ENCODE measurements at places on chromosomes 13 and 19.

GRCh38 chr13:32068255-32068654, 36.7 kb downstream of the FRY start:
- ATAC-seq: no peak

GRCh38 chr19:29666578-29667386, 1.5 kb downstream of the PLEKHF1 start:
- no peak for ATAC-seq

DNA sequence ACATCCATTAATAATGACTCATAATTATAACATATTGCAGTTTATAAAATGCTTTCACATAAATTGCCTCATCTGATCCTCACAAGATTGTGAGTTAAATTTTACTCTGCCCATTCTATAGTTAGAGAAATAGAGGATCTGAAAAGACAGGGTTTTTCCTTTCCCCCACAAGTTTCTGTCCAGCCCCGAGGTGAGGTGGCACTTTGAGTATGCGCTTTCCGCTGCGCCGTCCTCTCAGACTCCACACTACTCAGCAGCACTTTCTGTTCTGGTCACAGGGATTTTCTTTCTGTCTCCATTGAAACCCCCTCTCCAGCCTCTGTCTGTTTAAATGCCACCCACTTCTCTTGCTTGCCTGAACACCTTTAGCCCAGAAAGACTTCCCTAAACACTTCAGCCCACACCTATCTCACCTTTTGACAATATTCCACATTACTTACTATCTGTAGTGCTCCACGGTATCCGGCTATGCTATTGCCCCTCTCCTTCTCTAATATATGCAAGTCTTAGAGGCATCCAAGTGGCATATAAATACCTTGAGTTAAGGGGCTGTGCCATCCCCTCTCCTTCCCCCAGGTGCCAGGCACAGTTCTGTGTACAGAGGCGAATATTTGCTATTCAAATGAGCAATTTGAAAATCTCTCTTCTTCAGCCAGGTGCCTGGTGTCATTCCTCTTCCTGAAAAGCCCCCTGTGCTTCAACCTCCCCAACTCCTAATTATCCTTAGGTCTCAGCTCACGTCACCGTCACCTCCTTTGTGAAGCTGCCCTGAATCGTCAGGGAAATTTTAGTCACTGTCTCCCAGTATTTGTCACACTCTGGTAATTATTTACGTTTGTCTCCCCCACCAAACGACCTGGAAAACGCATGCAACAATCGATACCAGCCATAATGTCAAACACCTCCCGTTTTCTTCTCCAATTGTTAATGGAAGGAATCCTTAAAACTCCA, 268.7 kb downstream of the NHLRC3 start:
- ATAC-seq: no peak

DNA sequence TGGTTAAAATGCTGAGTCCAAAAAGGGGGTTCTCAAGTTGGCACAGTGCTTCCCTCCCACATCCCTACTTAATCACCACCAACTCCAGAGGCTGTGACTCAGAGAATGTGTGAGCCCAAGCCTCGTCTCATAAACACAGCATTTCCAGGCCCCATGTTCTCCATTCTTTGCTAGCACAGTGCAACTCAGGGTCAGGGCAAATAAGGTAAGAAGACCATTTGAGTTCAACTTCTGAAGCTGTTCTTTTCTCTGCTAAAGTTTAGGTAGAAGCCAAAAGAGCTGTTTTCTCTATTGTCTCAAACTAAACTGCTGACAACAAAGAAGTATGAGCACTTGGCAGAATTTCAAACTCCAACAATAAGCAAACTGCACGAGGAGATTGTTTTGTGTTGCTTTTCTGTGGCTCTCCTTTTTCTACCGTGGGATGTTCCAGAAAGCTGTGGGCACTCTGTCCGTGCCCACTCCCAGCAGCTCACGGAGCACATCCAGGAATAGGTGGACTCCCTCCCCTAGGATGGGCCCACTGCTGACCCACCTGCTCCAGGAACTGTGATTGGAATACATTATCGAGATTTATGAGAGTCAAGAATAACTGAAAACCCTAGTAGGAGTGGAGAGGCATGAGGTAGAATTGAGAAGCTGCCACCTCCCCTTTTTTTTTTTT, 494.3 kb downstream of the COG6 start:
- peak; percentile 70 for ATAC-seq

DNA sequence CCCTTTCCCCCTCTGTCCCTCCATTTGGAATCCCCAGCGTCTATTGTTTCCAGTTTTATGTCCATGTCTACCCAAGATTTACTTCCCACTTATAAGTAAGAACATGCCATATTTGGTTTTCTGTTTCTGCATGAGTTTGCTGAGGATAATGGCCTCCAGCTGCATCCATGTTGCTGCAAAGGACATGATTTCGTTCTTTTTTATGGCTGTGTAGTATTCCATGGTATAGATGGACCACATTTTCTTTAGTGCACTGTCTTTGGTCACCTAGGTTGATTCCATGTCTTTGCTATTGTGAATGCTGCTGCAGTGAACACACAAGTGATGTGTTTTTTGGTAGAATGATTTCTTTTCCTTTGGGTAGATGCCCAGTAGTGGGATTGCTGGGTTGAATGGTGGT, 3.8 kb downstream of the ZNF555 start:
- ATAC-seq: no peak

- no peak for ATAC-seq
Measured at GRCh38 chr13:74114641-74115040, 19.6 kb downstream of the KLF12 start.

GRCh38 chr13:91353494-91353893, 6.0 kb downstream of the MIR17HG start:
- ATAC-seq: no peak

DNA sequence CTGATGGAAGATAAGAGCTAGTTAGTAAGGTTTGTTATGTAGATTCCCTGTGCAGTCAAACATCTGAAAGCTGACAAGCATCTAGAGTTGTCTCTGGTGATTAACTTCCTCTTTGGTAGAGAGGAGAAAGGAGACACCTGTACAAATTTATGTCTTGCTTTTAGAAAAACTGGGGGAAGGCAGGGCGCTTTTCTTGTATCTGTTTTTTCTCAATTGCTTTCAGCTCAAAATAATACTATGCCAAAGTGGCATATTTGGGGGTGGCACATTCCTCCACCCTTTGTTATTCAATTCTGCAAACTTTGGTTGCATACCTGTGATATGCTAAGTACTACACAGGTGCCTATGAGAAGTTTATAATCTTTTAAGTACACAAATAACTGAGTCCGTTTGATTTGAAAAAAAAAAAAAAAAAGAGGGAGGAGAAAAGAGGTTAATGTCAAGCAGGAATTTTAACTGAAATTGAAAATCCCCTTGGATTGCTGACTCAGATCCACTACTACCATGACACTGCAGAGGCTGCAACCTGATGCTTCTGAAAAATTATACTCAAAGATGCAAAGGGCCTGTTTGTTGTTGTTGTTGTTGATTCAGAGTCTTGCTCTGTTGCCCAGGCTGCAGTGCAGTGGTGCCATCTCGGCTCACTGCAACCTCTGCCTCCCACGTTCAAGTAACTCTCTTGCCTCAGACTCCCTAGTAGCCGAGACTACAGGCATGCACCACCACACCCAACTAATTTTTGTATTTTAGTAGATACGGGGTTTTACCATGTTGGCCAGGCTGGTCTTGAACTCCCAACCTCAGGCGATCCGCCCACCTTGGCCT, 164.8 kb upstream of the NBEA start:
- ATAC-seq: no peak

DNA sequence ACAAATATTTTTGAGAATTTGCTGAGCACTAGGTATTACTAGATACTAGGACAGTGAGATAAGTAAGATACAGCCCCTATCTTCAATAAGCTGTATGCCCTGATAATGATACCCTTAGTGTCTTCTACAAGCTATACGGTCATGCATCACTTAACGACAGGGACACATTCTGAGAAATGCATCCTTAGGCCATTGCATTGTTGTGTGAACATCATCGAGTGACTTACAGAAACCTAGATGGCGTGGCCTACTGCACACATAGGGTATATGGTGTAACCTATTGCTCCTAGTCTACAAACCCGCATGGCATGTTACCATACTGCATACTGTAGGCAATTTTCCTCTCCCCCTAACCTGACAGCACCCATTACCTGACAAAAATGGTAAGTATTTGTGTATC, 64.9 kb downstream of the LRCH1 start:
- ATAC-seq: no peak

- ATAC-seq: no peak
Measured at GRCh38 chr13:62167650-62168172, 752.1 kb upstream of the PCDH20 start.
